ENCODE measurements at places on chromosomes 1 and 21. TPM values are rescaled to one million over a fixed set of nuclear protein-coding genes. Genes with fewer than 3 reads are reported as not detected.

- DNase-seq: no peak
These were observed 19.4 kb downstream of the RRP15 start for GRCh38 chr1:218304281-218305039.

- no peak for DNase-seq
These were observed 82.0 kb downstream of the OLFML3 start for GRCh38 chr1:114061121-114061830.

DNA sequence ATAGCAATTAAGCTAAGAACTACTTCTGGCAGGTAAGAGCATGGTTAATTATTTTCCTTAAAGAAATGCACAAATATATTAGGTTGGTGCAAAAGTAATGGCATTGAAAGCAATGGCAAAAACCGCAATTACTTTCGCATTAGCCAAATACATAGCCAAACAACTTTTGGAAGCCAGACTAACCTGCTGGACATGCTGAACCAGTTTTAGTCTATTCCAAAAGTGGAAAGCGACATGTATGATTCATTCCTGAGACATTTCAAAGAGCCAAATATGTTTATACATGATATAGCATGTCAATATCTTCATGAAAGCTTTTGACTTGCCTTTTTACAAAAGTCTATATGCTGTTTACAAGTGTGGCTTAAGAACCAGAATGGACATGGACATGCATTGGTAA is 23.4 kb upstream of the DR1 start:
- DNase-seq: no peak

DNA sequence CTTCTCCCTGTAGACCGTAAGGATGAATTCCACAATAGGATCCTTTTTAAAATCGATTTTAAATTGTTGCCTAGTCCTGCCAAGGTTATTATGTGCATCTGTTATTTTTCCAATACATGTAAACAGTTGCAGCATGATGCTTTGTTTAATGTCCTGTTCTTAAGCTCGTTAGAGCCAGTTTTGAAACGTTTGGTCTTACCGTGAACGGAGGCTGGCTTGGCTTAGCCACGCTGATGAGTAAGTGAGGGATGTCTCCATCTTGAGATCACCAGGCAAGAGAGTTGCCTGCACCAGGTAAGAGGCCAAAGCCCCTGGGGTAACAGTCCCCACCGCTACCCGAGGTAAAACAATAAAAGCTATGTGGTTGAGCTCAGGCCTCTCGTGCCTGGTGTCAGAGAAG is 17.3 kb downstream of the CSTB start:
- no peak for DNase-seq

The WNT4 gene
- total RNA-seq: 0.22 TPM

GRCh38 chr1:211882381-211883004 is 51.9 kb upstream of the LPGAT1 start:
- DNase-seq: no peak

DNA sequence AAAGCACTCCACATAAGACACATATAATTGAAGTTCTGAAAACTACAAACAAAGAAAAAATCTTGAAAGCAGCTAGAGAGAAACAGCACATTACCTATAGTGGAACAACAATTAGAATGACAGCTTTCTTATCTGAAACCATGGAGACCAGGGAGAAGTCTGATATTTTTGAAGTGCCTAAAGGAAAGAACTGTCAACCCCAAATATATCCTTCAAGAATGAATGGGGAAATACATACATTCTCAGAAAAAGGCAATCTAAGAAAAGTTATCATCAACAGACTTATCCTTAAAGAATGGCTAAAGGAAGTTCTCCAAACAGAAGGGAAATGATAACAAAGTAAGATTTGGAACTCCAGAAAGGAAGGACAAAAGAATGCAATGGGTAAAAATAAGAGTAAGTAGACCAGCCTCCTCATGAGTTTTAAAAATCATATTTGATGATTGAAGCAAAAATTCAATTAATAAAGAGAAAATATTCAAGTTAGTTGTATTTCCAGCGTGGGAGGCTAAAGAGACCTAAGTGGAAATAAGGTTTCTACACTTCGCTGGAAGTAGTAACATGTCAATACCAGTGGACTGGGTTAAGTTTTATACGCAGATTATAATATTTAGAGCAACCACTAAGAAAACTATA is 170.8 kb upstream of the SAMSN1 start:
- DNase-seq: peak; percentile 6

GRCh38 chr1:80048716-80049115 is 1042.2 kb upstream of the ADGRL4 start:
- no peak for DNase-seq

DNA sequence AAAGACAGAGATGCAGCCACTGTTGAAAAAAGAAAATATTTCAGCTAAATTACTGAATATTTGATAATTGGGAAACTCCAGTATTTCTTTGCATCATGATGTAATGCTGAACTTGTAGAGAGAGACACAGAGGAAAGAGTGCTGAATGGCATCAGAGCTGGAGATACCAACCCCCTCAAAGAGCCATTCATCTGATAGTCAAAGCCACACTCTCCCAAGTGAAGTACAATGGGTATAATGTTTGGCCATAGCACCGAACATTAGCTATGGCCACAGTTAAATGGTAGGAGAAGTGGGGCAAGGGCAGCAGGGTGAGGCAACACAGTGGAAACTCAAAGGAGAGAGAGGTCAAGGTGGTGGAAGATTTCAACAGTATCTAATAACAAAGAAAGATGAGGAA is 107.5 kb upstream of the TNFSF4 start:
- no peak for DNase-seq

The PTGFRN gene
- total RNA-seq: 146 TPM

- peak; percentile 53 for DNase-seq
These were observed 10.7 kb downstream of the PIGR start for GRCh38 chr1:206935491-206936067.

DNA sequence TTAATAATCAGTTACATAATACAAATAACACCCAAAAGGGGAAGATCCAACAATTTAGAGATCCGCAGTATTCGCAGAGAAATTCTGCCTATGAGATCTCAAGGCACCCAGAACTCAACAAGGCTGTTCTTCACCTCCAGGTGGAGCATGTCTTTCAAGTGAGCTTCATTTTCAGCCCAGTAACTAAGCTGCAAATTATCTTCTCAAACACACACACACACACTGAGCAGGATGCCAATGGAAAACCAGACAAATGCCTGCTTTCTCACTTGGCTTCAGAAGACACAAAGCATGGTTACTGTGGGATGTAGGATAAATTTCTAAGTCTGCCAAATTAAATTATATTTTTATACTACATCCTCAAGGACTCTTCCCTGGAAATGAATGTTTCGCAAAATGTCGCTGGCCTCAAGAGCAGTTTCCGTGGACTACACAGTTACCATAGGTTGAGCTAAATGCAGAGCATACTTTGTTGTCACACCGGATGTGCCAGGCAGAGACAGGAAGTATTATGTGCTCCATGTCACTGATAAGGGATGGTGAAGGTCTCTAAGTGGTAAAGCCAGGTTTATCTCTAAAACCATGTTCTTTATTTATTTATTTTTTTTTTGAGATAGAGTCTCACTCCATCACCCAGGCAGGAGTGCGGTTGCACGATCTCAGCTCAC is 30.3 kb downstream of the UBR4 start:
- DNase-seq: peak; percentile 66

DNA sequence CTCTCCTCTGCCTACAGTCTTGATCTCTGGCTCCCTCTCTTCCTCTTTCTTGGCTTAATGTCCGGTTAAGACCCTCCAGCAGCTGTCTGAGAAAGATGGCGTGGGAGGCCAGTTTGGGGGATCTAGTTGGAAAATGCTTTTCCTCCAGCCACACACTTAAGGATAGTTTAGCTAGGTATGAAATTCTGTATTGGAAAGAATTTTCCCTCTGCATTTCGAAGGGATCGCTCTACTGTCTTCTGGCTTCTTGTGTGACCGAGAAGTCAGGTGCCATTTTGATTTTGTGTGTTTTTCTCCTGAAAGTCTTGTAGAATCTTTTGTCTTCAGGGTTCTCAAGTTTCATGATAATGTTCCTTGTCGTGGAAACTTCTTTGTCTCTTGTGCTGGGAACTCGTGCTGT is 28.0 kb downstream of the PRKCZ start:
- DNase-seq: no peak

Measured in lung microvascular endothelial cell (primary cell).